ENCODE measurements at places on chromosomes 3 and 15.

GRCh38 chr3:56122911-56123310, 345.4 kb downstream of the ERC2 start:
- ATAC-seq, result no peak

DNA sequence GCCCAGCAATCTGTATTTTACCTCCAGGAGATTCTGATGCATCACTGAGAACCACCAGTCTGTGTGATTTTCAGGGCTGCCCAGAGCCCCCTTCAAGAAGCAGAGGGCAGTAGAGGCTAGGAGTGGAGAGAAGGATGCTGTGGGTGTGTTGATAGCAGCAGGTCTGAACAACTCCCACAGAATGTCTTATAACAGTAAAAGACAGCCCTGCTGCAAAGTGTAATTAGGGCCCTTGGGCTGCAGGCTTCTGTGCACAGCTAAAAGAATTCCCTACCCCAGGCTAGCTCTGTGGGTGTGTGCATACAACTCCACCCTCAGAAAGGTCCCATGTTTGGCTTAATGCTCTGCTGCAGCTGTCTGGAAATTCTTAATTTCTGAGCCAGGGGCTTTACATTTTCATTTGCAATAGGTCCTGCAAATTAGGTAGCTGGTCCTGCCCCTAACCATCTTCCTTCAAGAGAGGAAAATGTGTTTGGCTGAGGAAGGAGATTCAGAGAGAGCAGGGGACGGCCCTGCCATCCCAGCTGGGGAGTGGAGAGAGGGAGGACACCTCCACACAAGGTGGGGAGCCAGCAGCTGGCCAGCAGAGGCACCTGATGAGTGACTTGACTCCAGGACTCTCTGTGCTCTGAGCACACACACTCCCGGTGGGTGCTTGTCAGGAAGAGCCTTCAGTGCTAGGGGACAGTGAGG, 43.2 kb upstream of the RAB6B start:
- no peak for ATAC-seq

DNA sequence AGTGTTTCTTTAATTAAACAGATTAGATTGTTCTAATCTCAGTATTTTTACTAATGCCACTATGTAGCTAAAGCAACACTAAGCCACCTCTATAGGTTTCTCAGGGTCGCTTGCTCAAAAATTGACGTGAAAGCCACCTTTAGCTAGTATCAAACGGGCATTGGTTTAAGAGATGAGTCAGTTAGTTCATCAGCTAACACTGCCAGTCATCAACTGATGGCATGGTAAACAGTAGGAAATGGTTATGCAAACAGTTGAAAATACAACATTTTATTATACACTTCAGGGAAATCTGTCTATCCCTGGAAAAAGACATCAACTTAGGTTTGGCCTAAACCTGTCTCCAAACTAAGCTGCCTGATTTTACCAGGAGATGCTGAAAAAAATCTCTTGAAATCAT, 582.3 kb upstream of the NAALADL2 start:
- ATAC-seq, result no peak

GRCh38 chr3:122913539-122914100, 113.9 kb downstream of the SEMA5B start:
- no peak for ATAC-seq

DNA sequence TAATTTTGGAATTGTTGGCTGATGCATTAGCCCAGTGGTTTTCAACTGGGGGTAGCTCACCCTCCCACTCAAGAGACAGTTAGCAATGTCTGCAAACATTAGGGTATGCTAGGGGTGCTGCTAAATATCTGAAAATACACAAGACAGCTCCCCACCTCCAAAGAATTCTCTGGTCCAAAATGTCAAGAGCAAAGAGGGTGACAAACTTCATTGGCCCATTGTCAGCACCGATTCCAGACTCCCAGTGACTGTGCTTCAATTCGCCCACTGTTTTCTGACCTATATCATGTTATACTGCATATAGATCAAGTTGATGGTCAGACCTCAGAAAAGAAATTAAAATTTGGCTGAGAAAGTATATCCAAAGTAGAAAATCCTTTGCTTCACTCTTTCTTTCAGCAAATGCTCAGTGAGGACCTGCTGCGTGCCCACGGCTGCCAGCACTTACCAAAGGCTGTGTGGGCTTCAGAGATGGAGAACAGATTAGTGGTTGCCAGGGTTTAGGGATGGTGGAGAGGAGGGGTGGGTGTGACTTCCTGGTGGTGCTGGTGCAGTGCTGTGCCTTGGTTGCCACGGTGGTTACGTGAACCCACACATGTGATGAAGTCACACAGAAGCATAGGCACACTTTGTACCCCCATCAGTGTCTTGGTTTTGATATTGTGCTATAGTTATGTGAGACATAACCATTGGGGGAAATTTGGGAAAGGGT, 204.0 kb downstream of the PLCL2 start:
- no peak for ATAC-seq

DNA sequence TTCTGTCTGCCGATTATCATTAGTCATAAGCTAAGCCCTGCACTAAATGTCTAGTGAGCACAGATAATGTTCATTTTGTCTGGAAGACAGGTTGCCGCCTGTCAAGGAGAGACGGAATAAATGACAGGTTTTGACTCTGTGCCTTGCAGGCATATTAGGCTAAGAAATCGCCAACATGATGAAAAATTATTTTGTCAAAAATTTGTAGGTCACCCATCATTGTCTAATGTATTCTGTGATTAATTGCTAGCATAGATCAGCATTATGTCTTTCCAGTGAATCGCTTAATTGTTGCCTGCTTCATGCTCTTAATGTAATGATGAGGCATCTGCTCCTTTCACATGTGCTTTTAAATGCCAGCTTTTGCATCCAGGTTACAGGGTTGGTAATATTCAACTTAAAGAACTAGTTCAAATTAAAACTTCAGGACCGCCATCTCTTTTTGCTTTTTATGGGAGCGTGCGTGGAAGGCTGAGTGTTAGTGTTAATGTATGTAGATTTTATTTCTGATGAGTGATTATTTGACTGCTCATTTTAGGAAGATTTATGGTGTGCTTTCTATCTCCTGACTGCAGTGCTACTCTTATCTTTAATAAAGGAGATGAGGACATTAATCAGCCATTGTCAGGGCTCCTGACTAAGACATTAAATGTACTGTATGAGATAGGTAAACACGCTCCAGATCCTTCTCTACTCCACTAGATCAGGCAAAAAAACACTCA, 120.8 kb upstream of the MEIS2 start:
- no peak for ATAC-seq

- no peak for ATAC-seq
Measured at GRCh38 chr3:47225310-47225906, 57.2 kb downstream of the KIF9 start.

- no peak for ATAC-seq
Measured at GRCh38 chr3:104906001-104906639, 460.6 kb upstream of the ALCAM start.

GRCh38 chr3:127735767-127736693, 63.3 kb downstream of the ABTB1 start:
- ATAC-seq, result peak; percentile 38
